Esophagus squamous epithelium (tissue), 5 donors: ENCODE measurements at places on chromosomes 6 and 20.

DNA sequence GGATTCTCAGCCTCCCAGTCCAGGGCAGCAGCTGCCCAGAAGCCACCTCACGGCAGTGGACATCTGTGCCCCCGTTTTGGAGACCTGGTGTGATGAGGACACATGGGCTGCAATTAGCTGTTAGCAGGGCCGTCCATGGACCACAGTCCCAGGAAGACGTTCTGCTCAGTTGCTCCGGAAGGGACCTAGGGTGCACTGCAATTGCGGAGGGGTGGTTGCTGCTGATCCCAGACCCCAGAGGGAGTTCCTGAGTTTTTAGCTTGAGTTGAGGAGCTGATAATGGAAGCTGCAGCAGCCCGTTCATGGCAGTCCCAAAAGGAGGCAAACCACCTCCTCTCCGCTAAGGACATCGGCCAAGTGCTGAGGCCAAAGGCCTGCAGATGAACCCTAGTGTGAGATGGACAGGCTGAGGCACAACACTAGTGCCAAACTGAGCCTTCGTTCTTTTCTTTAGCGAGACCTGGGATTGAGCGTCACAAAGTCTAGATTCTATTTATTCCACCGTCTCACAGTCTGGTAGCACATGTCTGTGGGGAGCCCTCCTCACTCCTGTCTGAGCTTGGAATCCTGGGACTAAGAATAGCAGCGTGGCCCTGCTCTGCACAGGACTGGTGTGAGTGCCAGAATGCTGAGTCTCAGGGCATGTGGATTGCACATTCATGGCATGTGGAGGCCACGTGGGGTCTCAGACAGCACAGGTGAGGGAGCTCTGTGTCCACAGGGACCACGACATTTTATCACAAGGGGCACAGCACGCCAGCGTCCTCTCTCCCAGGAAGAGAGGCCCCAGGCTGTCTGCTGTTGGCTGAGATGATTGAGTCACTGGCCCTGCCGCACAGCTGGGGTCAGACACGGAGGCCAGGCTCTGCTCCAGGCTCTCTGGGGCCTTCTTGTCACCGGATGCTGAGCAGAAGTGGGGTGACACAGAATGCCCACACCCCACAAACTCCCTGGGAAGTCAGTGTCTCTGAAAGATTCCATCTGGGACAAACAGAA lies 113.4 kb downstream of the PSMB1 start:
- no peak for DNase-seq

- no peak for DNase-seq
Measured at GRCh38 chr20:61742097-61742825, 323.4 kb downstream of the TAF4 start.

DNA sequence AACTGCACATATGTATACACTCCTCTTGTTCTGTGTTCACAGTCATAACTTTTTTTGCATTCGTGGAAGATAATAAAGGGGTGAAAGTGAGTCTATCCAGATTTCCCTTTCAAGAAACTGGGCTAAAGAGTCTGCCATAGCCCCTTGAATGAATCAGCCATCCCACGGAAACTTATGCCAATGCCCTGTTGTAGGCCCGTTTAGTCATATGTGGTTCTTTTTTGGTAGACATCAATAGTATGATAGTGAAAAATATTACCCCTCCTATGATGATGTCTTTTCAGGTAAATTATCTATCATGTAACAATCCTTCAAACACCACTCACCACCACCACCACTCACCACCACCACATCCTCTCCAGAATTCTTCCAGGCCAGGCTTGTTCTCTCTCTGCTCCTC lies 99.9 kb upstream of the MYLIP start:
- DNase-seq, result no peak

GRCh38 chr20:13221313-13221672 lies 219 bp downstream of the ISM1 start:
- DNase-seq, result no peak

DNA sequence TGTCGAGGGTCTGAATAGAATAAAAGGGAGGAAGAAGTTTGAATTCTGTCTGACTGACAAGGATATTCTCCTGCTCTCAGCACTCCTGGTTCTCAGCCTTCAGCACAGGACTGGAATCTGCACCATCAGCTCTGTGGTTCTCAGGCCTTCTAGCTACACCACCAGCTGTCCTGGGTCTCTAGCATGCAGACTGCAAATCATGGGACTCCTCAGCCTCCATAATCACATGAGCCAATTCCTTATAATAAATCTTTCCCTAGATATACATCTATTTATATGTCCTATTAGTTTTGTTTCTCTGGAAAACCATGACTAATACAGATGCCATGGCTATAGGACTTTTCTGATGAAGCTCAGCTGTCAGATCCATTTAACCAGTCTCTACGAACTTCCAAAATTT lies 132.8 kb upstream of the ECI2 start:
- DNase-seq, result no peak

DNA sequence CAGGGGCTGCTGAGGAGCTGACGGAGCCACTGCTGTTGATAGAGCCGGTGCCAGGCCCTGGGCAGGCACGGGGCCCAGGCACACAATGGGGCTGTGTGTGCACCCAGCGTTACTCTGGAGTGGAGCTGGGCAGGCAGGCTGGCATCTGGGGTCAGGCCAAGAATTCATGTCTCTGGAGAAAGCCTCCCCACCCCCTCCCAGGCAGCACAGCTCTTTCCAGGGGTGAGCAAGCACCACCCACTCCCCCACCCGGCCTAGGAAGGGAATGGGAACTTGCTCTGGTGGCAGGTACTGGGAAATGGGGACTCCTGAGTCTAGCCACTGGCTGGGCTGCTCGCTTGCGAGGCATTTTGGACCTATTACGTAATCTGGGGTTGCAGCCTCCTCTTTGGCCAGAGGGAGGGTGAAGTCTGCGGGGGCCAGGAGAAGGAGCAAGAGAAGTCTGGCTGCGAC lies 22.7 kb downstream of the TFEB start:
- no peak for DNase-seq

DNA sequence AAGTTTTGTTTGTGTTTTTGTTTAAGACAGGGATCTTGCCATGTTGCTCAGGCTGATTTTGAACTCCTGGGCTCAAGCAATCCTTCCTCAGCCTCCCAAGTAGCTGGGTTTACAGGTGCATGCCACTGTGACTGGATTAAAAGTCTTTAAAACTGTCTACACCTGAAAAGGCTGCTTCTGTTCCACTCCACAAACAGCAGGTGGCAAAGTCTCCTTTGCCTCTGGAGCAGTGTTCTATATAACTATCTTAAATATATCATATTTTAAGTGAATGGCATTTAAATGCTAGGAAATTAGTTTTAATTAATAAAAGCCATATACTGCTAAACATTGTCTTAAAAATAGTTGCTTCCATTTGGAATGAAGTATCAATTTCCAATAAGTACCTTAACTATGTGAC lies 89.2 kb upstream of the BCLAF1 start:
- no peak for DNase-seq

GRCh38 chr6:6645261-6645917 lies 56.9 kb downstream of the LY86 start:
- DNase-seq, result no peak

GRCh38 chr6:159919011-159919511 lies 28.3 kb downstream of the MAS1 start:
- no peak for DNase-seq

- no peak for DNase-seq
Measured at GRCh38 chr6:5054245-5054873, 30.8 kb upstream of the PPP1R3G start.

DNA sequence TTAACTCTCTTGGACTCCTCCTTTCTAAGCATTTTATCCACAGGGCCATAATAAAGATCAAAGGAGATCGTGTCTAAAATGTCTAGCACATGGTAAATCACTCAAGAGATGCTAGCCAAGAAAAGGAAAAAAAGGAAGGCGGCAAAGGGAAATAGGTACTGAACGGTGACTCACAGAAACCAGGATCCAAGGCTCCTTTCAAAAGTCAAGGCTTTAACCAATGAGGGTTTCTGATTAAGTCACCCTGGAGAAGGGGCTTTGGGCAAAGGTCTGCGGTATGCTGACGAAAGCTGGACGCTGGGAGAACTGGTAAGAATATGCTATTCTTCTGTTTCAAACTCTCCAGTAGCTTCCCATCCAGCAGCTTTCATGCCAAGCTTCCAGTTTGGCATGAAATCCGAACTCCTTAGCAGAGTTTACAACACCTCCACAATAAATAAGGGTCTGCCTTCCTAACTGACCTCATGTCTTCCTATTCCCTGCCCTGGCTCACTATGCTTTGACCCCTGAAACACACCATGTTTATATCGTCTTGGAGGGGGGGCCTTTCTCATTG lies 1.0 kb downstream of the TOMM34 start:
- DNase-seq, result no peak

DNA sequence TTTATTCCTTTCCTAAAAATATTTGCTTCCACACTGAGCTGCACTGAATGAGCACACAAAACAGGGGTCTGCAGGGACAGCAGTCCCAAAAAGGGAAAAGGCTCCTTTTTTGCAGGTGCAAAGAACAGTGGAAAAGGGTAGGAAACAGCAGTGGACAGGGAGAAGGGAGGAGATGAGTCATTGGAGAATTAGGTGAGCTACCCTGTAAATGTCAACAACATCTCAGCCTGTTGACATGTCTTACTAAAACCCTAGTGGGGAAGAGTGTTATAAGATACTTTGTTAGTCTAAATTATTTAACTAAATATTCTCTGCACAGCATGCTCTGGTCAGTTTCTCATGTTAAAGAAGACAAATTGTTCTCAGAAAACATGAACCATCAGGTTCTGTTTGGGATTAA lies 151.5 kb upstream of the FBXL4 start:
- DNase-seq, result no peak

DNA sequence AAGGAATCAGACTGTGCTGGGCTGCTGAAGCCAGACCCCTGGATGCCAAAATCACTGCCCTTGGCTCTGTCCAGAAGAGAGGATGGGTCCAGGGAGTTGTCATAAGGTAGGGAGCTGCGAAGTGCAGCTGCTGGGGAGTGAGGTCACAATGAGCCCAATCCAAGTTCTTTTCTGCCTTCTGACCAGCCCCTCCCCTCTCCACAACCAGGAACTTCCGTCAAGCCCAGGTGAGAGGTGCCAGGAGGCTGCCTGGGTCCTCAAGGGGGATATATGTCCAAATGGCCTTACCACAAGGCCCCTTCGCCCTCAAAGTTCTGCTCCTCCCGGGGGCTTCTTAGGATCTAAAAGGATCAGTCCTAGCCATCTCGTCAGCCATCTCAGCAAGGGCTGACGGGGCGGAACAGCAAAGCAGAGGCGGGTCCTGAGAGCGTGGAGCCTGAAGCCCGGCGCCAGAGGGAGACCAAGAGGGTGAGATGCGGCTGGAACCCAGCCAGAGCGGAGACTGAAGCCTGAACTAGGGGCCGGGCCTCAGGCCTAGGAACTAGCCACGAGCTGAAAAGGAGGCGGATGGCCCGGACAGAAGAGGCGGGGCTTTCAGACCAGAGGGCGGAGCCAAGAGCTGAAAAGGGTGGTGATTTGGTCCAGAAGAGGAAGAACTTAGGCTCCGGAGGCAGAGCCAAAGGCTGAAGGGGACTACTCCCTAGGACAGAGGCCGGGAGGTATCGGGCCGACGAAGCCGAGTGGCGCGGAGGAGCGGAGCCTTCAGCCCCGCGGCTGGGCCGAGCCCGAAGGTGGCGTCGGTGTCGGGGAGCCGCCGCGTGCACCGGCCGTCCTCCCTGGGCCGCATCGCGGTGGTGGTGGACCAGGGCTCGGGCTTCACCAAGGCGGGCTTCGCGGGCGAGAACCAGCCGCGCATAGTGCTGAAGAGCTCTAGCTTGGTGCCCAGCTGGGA lies at the start of gene ACTL10:
Gene ACTL10 (plus strand): TSS at position 651 of the 952 bp plus-strand sequence. CDS start 555 bp downstream, outside the sequence.
- DNase-seq, result peak; percentile 80

- DNase-seq, result no peak
Measured at GRCh38 chr20:8675896-8676295, 393.0 kb upstream of the PLCB4 start.

- DNase-seq, result no peak
Measured at GRCh38 chr20:23541776-23542175, 26.5 kb downstream of the CST9L start.

GRCh38 chr20:7889736-7890135 lies 50.5 kb downstream of the HAO1 start:
- no peak for DNase-seq
